ENCODE measurements at places on chromosomes 1 and 21.

DNA sequence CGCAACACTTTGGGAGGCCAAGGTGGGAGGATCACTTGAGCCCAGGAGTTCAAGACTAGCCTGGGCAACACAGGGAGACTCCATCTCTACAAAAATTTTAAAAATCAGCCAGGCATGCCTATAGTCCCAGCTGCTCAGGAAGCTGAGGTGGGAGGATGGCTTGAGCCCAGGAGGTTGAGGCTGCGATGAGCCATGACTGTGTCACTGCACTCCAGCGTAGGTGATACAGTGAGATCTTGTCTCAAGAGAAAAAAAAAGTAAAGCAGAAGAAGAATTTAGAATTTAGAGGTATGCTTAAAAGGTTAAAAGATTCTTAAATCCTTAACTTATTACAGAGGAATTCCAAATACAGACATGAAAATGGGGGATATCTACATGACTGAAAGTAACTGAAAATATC is 79.5 kb downstream of the SMYD3 start:
- DNase-seq = no peak

- no peak for DNase-seq
Observed at GRCh38 chr1:218847089-218847768, 326.4 kb upstream of the LYPLAL1 start.

GRCh38 chr1:12185918-12186678 is 19.3 kb downstream of the TNFRSF1B start:
- no peak for DNase-seq

- DNase-seq = no peak
Observed at GRCh38 chr1:22830041-22830566, 119.5 kb downstream of the EPHB2 start.

DNA sequence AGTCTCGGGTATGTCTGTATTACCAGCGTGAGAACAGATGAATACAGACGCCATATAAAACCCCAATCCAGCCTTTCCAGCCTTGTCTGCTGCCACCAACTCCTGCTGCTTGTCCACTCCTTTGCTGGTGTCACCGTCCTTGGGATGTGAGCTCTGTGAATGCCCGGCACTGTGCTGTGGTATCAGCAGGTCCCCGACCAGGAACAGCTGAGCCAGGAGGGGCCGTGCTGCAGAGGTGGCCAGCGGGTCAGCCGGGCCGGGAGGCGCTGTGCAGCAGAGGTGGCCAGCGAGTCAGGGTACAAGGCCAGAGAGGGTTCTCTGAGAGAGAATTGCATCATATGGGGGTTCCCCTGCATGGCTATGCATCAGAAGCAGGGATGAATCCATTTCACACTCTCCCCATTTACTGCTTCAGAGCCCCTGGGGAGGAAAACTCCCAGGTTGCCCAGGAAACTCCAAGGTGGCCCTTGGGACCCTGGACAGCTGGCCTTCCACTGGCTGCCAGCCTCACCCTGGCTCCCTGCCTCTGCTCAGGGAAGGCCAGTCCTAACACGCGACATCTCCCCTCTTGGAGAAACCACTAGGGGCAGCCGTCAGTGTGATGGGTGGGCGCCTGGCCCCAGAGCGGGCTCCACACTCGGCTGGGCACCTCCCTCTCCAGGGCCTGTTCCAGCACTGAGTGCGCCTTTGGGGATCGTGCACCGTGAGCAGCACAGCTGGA is 122.4 kb upstream of the COL6A1 start:
- no peak for DNase-seq

GRCh38 chr1:28871631-28872401 is 42.6 kb upstream of the EPB41 start:
- DNase-seq = no peak

DNA sequence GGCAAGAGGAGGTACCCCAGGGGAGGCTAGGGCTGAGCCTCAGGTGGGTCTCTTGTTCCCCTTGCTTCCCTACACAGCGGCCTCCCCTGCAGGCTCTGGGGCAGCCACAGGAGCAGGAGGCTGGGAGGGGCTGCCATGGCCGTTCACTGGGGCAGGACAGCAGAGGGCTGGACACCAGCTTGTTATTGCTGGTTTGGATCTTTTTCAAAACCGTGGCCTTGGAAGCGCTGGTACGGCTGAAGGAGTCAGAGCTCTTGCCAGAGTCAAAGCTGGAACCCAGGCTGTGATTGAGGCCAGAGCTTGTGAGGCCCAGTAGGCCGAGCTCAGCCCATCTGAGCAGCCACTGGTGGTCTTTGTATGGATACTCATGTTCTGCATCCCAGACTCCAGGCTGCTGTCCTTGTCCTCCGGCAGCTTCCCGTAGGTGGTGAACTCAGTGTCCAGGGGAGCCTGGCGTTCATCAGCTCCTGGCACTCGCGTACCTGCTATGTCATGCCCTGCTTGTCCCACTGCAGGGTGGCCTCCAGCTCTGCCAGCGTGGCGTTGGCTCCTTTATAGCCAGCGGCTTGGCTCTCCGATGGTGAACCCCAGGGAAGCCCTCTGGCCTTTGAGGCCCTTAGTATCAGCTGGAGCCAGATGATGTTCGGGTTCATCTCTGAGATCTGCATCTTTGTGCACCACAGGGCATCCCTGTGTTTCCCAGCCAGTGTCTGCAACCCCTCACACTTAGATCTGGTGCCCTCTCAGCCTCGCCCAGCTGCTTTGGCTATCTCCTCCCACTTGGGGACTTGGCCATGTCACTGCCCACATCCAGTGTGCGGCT is 40.3 kb upstream of the THEM4 start:
- no peak for DNase-seq

DNA sequence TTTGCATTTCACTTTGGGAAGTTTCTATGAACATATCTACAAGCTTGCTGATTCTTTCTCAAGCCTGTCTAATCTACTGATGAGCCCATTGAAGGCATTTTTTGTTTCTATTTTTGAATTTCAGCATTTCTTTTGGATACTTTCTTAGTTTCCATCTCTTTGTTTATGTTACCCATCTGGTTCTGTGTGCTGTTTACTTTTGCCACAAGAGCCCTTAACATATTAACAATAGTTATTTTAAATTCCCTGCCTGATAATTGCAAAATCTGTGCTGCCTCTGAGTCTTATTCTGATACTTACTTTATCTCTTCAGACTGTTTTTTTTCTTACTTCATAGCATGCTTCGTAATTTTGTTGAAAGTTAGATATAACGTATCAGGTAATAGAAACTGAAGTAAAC is 75.8 kb upstream of the ZRANB2 start:
- DNase-seq = no peak

GRCh38 chr1:204529371-204529895 is 13.2 kb downstream of the MDM4 start:
- no peak for DNase-seq

GRCh38 chr1:200437556-200438203 is 27.8 kb upstream of the ZNF281 start:
- DNase-seq = no peak

DNA sequence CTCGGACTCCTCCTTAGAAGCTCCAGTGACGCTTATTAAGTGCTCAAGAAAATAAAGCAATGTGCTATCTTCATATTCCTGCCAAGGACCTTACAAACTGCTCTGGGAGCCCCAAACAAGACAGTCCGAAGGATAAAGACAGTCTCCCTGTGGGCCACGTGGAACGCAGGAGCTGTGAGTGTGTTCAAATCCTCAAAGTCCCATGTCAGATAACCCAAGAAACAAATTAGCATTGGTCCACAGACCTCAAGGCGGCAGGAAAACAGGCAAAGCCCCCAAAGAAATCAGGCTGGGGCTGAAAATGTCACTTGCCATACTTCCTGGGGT is 3.0 kb upstream of the NAV1 start:
- DNase-seq = no peak

Data from NCI-H1048 (cell line).